A549 treated with AZD2906 at 1 μM for 4 hours (cell line): ENCODE measurements at places on chromosomes 4 and X. TPM values are rescaled to one million over a fixed set of nuclear protein-coding genes. Genes with fewer than 3 reads are reported as not detected.

NPNT gene
- 0.28 to 0.72 TPM (median 0.42 TPM) in 5 replicates for total RNA-seq

NRK gene
- not detected in 5 replicates for total RNA-seq

ASB12 gene
- 0.09 TPM in 1 of 5 replicates, not detected in the others for total RNA-seq

LGI2 gene
- total RNA-seq, result 0.07 to 0.14 TPM (median 0.10 TPM) in 5 replicates

DUSP21 gene
- total RNA-seq, result not detected in 5 replicates

C4orf50 gene
- total RNA-seq, result not detected in 5 replicates

SOX3 gene
- 0.03 TPM in 1 of 5 replicates, not detected in the others for total RNA-seq

TLR10 gene
- 0.02 TPM in 1 of 5 replicates, not detected in the others for total RNA-seq

F8A3 gene
- total RNA-seq, result 0.56 to 1.3 TPM (median 1.0 TPM) in 5 replicates

CXCL8 gene
- total RNA-seq, result 4.3 to 8.8 TPM (median 6.0 TPM) in 5 replicates

UGT2B11 gene
- total RNA-seq, result 0.09 to 0.15 TPM (median 0.10 TPM) in 5 replicates

MAGEA2 gene
- total RNA-seq, result 0.05 to 0.14 TPM (median 0.13 TPM) in 3 of 5 replicates, not detected in the others

AREG gene
- total RNA-seq, result 21.5 to 26.2 TPM (median 22.4 TPM) in 5 replicates

ADAMTS3 gene
- total RNA-seq, result 0.01 TPM in 1 of 5 replicates, not detected in the others

LAP3 gene
- 32.2 to 47.0 TPM (median 33.0 TPM) in 5 replicates for total RNA-seq

PTTG2 gene
- total RNA-seq, result not detected in 5 replicates

TCEAL2 gene
- total RNA-seq, result not detected in 5 replicates

LYAR gene
- total RNA-seq, result 25.6 to 30.7 TPM (median 26.1 TPM) in 5 replicates

CT45A5 gene
- 0.08 to 0.13 TPM (median 0.09 TPM) in 3 of 5 replicates, not detected in the others for total RNA-seq

ACSL1 gene
- 46.5 to 52.1 TPM (median 48.3 TPM) in 5 replicates for total RNA-seq

NSG1 gene
- 9.4 to 13.5 TPM (median 10.5 TPM) in 5 replicates for total RNA-seq

PCYT1B gene
- total RNA-seq, result 0.02 to 0.08 TPM (median 0.02 TPM) in 5 replicates
